ENCODE measurements at places on chromosomes 2 and 18.
A peak's percentile ranks its signal among the peaks of the same experiment; 100 is the strongest.

DNA sequence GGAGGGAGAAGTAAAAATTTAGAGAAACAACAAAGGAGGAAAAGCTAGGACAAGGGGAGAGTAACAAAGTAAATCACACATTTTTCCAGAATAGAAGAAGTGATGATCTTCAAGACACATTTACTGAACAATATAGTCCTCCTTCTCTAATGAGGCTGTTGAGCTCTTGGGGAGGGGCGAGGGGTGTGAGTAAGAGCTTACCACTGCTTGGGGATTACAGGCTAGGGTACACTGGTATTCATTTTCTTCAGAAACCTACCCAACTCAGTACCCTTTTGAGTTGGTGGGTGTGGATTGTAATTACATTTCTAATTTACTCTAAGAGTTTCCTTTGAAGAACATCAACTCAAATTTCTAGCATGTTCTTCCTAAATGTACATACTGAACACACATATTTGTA, 157.7 kb upstream of the ZFP36L2 start:
- DNase-seq: no peak

GRCh38 chr18:4242431-4243161, 212.5 kb downstream of the DLGAP1 start:
- DNase-seq: no peak

DNA sequence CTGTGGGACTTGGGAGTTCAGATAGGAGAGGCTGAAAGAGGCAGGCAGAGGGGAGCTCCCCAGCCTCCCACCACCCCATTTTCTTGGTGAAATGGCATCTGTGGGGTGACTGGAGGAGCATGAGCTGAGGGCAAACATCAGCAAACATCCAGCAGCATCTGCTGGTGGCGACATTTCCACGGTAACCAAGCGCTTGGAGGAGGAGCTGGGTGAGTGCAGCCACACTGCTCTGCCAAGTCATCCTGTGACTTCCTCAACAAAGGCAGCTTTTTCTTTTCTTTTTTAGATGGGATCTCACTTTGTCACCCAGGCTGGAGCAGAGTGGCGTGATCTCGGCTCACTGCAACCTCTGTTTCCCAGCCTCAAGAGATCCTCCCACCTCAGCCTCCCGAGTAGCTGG, 5.6 kb downstream of the TXNL4A start:
- DNase-seq: no peak

GRCh38 chr2:39069136-39069515, 51.7 kb downstream of the SOS1 start:
- DNase-seq: no peak

DNA sequence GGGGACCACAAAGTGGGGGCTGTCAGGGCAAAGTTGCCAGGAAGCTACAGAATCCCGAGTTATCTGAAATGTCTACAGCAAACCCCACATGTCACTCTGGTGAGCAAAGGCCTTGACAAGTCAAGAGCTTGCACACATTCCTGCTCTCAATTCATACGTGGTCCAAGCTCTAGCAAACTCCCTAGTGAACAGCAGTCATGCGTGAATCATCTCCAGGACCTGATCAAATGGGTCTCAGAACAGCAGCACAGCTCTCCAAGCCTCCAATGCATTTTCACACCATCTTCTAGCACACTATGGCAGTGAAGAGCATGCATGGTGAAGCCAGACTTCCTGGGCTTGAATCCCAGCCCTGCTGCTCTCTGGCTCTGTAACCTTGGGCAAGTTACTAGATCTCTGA, 68.5 kb downstream of the MYO5B start:
- no peak for DNase-seq

DNA sequence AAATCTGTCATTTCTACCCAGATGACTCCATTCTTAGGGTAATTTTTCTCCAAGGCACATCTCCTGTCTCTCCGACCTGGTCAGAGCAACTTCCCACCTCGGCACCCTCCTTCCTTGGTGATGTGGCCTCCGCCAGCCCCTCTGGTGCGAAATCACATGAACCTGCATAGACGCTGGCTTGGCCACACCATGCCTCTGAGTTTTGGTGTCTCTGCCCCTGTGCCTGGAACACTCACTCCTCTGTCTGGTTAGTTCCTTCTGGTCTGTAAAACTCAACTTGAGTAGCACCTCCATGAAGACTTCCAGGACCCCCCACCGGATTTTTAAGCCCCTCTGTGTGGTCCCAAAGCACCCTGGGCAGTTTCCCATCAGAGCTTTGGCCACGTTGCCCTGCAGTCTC, 83.2 kb upstream of the OTOS start:
- no peak for DNase-seq

GRCh38 chr2:124814968-124815745, 790.1 kb downstream of the CNTNAP5 start:
- DNase-seq: no peak

- no peak for DNase-seq
Measured at GRCh38 chr2:65647249-65647842, 214.9 kb upstream of the SPRED2 start.

DNA sequence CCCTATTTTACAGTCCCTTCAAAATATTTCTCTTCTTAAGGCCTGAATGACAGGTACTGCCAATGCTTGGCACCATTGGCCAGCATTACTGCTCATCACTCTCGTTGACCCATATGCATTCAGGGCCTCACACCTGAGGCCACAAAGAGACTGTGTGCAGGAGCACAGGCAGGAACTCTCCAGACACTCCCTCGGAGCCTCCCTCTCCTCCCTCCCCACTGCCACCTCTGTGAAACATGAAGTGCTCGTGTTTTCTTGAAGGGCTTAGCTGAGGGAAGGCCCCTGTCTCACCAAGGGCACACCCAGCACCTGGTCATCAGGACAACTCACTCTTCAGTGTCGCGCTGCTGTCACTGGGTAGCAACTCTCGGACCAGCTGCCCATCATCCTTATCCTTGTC, 85.3 kb downstream of the LOXHD1 start:
- DNase-seq: no peak

DNA sequence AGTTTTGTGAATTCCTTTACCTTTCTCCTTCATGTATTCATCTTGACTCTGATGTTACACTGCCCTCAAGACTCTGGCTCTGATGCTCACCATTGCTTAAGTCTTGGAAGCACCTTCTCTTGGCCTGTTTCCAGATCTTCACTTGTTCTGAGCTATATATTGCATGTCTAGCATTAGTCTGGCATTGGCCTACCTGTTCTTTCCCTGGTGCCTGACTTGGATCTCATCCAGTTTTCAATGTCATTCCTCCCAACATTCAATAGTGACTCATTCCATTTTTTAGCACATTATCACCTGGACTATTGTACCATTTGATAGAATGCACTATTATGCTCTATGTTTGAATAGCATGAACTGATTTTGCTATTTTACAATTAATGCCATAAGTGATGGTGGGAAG, 127.3 kb upstream of the NYAP2 start:
- no peak for DNase-seq

DNA sequence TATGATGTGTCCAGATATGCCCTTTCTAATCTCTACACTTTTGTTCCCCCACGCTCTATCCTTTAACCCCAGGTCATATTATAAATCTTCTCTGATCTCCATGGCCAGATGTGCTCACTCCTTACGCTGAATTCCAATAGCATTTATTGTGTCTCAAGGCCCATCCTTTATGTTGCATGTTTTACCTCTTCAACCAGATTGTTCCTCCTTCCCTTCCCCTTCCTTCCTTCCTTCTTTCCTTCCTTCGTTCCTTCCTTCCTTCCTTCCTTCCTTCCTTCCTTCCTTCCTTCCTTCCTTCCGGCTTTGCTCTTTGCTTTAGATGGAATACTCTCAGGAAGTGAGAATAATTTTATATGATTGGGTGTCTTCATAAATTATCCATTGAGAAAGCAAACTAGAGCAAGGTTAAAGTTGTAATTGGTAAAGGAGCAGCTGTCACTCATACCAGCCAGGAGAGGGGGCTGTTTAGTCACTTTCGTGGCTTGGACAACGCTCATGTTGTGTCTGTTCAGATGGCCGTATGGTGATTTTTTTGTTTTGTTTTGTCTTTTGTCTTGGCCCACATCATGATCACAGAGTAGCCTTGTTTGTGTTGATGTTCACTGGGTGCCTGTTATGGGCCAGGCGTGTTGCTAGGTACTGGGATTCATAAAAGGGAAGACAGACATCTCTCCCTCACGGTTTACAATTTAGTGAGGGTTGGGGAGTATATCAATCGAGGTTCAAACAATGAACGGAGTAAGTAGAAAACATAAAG, 68.0 kb downstream of the DAW1 start:
- no peak for DNase-seq

GRCh38 chr18:48785091-48785614, 165.6 kb downstream of the SMAD7 start:
- DNase-seq: peak; percentile 8

- DNase-seq: no peak
Measured at GRCh38 chr2:42138163-42139015, 30.8 kb upstream of the EML4 start.

GRCh38 chr18:79798999-79799370, 1.2 kb downstream of the KCNG2 start:
- DNase-seq: no peak

DNA sequence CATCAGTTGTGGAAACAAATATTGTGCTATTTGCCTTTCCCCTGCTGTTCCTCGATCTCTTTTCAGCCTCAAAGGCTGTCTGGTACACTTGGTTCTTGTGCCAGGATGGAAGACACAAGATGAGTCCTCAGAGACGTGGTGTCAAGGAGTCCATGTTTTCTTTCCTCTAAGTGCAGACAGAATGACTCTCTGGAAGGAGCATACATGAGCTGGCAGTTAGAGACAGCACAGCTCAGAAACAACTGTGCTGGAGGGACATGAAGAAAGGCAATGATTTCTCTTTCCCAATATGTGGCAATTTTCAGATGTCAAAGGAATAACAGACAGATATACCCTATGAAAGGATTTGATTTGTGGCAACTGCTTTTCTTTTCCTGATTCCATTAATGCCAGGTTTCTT, 162.2 kb downstream of the AFF3 start:
- DNase-seq: no peak

GRCh38 chr2:176297067-176297466, 27.8 kb downstream of the MTX2 start:
- no peak for DNase-seq

DNA sequence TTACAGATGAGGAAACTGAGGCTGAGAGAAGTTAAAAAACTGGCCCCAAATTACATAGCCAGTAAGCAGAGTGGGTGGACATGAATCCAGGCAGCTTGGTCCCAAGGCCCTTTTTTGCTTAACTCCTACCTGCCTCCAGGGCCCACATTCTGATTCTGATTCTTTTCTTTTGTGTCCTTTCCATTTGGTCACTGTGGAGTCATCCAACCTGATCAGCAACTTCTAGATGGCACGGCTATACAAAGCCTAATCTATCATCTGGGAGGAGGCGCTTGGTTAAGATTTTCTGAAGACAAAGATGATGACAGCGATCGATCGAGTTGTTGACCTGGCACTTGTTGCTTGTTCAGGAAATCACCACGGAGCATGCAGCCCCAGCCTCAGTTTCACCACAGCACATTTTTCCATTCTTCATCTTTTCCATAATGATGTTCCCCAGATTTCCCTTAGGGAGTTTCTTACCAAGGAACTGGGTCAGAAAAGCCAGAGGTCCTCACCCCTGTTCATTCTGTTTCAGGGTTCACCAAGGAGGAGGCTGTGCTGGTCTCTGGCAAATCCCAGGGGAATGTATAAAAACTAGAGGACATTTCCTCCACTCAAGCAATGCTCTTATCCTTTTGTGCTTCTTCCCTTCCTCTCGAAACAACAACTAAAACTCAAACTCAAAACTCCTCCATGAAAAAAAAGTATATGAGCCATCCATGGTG, 6.9 kb upstream of the IGFBP2 start:
- no peak for DNase-seq

DNA sequence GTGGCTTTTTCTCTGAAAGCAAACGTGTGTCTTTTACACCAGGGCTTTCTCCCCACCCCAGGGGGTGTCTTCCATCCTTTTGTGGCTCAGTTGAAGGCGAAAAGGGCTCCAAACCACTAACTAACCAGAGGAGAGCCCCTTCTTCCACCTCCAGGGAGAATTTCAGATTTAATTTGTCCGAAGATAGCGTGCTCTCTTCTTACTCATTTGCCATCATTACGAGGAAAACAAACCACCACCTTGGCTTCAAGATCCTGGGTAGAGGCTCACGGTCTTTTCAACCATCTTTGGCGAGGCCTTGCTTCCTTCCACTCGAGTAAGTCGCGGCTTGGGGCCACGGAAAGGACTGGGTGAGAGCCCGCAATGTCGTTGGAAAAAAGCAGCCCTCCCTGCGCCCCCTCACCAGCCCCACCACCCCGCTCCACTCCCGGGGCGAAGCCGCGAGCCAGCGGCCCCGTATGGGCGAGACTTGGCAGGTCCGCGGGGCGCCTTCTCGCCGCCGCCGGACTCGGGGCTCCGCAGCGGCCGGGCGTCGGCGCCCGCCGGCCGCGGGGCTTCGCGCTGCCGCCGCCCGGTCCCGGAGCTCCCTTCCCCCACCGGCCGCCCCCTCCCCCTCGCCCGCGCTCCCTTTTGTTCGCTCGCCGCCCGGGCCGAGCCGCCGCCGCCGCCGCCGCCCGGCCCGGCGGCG, 1.7 kb upstream of the ZNF532 start:
- no peak for DNase-seq

DNA sequence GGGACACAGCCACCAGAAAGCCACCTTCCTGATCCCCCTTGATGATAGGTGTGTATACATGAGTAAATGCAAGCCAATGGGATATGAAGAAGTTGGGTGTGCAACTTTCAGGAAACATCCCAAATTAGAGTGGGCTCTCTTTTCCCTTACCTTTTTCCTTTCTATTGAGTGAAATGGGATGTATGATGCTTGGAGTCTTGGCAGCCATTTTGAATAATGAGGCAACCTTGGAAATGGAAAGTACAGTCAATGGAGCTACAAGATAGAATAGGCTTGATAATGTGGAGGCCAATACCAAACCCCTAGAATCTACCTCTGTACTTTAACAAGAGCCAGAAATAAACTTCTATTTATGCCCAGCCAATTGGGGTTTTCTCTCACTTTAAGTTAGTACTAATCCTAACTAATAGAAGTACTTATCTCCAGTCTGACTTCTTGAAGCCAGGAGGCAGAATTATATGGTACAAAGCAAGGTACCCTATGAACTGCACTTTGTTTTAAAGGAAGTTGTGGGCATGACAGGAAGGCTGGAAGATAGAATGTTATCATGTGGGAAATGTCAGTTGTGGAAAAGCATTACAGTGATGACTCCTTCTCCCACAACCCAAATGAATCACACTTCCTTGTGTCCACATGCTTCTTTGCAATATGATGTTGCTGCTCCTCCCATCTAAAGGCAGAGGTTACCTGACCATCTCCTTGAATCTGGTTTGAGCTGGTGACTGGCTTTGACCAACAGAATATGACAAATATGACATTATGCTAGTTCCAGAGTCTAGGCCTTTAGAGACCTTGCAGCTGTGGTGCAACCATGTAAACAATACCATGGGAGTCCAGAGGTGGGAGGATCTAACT, 12.9 kb upstream of the NABP1 start:
- DNase-seq: peak; percentile 74

DNA sequence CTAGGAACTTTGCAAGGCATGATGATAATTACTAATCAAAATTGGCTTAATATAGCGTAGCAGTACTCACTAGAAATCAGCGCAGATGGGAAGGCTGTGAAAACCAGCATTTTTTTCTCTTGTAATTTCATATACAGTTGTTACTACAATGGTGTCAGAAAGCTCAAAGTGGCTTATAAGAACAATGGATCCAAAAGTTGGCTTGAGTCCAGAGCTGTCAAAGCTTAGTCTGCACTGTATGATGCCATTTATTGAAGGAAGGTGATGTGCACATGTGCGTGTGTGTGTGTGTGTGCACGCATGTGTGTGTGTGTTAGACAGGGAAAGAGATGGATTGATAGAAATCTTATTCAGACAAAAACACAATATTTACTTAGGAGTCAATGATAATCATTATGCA, 341.3 kb downstream of the TGIF1 start:
- no peak for DNase-seq

- DNase-seq: no peak
Measured at GRCh38 chr2:188478724-188479123, 187.1 kb downstream of the GULP1 start.
